ENCODE measurements at places on chromosomes 4 and X. TPM values are rescaled to one million over a fixed set of nuclear protein-coding genes. Genes with fewer than 3 reads are reported as not detected.

- DNase-seq, result no peak
Observed at GRCh38 chr4:147777456-147778091, 45.7 kb downstream of the ARHGAP10 start.

- no peak for DNase-seq
Observed at GRCh38 chr4:41556526-41556925, 18.6 kb downstream of the LIMCH1 start.

- DNase-seq, result no peak
Observed at GRCh38 chr4:55865228-55865806, 11.9 kb downstream of the EXOC1 start.

DNA sequence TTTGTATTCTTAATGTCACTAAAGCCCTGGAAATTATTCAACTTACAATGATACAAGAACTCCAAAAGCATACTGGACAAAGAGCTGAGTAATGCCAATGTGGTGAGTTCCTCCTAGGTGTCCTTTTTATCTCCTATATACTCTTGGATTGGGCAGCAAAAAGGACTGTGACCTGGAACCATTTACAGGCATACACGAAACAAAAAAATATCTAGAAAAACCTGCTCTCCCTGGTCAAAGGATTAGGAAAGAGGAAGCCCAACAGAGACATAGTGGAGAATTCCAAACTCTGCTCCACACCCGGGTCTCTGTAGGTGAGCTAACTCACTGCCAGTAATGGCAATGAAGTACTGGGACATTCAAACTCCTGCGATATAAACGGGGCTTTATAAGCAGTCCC, 25.3 kb downstream of the SULT1B1 start:
- DNase-seq, result no peak

GRCh38 chr4:18754180-18754579, 732.6 kb upstream of the LCORL start:
- DNase-seq, result no peak

DNA sequence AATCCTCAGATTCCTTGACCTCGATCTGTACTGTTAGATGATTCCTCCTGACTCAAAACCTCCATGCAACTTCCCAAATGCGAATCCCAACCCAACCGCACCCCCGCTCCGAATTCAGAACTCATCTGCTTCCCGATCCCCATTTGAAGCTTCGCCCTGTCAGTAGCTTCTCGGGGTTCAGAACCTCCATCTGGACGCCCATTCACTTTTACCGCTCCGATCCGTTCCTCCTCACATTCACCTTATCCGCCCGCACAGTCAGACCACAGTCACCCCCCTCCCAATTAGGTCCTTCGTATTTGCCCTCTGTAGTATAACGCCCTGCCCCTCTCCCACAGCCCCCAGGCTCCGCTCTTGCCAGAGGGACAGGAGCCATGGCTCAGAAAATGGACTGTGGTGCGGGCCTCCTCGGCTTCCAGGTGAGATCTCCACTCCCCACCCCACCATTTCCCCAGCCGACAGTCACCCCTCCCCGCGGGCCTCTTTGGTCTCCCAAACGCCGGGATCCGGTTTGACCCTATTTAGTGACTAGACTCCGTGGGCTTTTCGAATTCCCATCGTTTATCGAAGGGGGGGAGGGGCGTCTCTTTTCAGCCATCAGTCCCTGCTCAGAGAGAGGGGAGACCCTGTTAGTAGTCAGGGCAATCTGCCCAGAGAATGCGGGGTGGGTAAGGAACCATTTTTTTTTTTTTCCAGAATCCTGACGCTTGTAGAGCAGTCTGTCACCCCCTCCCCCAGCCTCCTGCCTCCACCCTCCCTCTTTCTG, 691 bp downstream of the MAGED1 start:
- no peak for DNase-seq

PPID gene
- 21.8 TPM for total RNA-seq

- no peak for DNase-seq
Observed at GRCh38 chrX:45781901-45782553, 581.4 kb upstream of the DIPK2B start.

DNA sequence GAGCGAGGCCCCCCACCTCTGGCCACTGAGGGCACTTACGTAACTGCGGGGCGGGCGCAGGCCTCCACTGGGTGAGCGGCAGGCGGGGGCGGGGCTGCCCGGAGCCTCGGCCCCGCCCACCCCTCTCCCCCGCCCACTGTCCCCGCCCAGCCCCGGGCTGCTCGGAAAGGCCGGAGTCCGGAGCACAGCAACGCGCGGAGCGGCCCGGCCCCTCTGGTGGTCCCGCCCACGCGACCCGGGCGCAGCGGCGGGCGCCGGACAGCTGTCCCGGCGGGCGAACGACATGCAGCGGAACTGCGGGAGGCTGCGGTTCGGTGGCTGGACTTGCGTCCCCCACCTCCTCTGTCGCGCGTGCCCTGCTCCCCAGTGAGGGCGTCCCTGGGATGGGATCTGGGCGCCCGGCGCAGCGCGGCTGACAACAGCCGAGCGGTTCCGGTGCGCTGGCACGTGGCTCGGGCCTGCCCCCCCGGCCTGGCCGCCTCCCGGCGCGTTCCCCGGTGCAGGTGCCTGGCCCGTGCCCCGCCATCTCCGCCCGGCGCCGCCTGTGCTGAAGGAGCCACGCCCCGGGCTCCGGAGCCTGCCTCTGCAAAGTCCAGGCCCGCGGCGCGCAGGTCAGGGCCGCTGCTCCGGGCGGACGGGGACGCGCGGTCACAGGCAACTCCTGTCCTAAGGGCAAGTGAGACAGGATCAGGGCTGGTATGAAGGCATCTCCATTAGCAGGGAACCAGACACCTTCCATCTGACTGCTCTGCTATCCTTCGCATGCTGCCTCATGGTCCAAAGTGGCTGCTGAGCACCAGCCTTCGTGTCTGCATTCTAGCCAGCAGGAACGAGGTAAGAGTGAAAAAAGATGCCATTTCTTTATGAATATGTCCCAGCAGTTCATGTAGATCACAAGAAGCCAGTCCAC, 21.8 kb upstream of the JAKMIP1 start:
- DNase-seq, result no peak

DNA sequence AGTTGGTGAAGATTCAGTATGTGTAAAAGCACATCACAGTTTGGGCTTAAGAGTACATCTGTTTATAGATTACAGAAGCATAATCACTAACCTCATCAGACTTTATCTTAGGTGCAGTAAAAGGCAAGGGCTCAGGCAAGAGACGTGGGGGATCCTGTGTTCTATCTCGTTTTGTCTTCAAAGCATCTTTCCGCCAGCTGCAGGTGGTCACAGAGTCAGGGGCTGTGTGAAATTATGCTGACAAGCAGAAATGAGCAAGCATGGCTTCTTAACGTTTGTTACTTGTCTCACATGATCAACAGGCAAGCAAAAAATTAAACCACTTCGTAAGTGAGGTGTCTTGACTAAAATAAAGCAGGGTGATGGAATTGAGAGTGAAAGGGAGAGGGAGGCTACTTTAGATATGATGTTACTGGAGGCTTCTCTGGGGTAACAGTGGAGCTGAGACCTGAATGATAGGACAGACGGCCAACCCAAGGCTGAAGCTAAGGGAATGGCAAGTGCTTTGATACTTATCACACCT, 1.4 kb upstream of the TEC start:
- no peak for DNase-seq

DNA sequence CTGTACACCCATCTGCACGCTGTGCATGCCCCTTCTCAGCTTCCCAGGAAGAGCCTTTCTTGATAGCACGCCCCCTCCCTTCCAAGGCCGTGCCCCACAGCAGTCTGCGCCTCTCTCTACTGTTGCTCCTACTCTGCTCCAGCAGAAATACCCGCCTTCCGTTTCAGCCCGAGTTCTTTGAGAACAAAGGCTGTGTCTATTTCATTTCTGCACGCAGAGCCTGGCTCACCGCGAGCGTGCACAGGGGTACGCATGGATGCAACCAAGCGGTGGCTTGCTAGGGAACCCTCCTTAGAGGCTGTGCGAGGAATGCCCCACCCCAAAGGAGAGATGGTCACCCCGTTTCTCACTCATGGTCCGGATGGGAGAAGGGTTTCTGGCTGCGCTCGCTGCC, 485 bp downstream of the AADAT start:
- DNase-seq, result no peak

KLHL13 gene
- total RNA-seq, result 15.5 TPM

- no peak for DNase-seq
Observed at GRCh38 chrX:78327370-78328086, at the start of gene CYSLTR1. Gene CYSLTR1 (minus strand): TSS chrX:78327611. CDS start chrX:78273746, 53,865 bp downstream.

MAP3K15 gene
- 0.13 TPM for total RNA-seq

DNA sequence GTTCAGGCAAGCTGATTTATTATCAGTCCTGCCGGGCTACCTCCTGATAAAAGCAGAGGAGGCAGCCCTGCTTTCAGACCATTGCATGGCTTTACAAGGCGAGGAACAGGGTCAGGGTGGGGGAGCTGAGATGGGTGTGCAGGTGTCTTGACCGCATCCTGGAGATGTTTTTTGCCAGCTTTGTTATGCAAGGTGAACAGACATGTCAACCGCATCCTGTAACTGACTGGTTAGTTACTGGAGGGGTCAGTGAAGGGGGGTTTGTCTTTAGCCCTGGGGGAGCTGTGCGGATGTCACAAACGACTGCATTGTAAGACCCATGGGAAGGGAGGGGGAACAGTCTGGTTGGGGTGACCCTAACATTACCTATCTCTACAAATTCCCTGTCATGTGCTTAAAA, 10.0 kb downstream of the ADAM29 start:
- DNase-seq, result no peak

- DNase-seq, result no peak
Observed at GRCh38 chr4:15035159-15035558, 32.9 kb downstream of the CPEB2 start.

DNA sequence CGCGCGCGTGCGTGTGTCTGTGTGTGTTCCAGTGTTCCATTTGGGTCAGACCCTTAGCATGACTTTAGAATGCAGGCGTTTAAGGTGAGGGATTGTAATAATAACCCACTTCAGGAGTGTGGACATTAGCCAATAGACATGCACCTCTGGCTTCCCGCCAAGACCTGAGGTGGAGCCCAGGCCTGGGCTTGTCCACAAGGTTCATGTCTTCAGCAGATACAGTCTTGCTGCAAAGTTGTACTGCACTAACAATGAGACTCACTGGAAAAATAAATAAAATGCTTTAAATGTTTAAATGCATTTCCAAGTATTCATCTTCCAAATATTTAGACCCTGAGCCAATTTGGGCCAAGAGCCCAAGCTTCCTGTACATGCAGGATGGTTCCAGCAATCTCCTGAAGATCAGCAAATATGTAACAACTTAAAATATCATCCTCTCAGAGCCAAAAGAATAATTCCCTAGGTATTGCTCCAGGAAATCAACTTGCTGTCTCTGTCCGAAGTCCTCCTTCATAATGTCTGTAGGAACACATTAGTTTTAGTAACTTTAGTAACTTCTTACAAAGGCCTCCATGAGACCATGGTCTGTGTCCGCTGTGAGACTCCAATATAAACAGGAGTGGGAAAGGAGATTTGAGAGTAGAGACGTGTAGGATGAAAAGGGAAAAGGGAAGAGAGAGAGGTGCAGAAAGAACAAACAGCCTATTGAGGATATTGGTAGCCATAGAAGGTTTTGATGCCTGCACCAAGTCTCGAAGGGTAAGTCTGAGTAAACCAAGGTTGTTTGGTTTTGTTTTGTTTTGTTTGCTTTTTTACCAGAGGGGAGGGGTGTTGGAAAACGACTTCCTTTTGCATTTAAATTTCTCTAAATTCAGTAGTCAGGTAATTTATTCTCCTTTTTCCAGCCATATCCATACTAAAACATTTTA, 98.5 kb upstream of the KLF3 start:
- no peak for DNase-seq

DNA sequence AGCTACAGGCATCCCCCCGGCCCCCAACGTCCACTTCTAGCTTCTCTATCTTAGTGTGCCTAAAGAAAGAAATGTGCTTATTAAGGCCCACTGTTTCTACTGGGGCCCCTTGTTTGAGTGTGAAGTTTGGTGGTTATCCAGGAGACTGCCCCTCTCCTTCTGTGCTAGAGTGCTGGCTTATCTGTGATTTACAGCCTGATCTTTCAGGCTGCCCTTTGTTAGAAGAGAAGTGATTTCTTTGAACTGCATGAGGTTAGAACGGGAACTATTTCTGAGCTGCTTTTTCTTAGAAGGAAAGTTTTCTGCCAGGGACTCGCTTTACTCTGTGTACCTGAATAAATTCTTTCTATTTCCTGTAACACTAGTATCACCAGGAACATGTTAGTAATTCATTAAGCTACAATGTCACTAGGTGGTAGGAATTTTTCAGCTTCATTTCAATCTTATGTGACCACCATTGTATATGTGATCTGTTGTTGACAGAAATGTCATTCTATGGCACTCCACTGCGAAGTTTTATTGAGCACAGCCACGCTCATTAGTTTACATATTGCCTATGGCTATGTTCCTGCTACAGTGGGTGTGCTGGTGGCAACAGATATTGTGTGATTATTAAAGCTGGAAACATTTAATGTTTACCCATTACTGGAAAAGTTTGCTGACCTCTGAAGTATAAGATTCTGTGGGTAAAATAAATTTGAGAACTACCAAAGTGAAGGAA, 193.8 kb upstream of the CXorf51B start:
- DNase-seq, result no peak

DNA sequence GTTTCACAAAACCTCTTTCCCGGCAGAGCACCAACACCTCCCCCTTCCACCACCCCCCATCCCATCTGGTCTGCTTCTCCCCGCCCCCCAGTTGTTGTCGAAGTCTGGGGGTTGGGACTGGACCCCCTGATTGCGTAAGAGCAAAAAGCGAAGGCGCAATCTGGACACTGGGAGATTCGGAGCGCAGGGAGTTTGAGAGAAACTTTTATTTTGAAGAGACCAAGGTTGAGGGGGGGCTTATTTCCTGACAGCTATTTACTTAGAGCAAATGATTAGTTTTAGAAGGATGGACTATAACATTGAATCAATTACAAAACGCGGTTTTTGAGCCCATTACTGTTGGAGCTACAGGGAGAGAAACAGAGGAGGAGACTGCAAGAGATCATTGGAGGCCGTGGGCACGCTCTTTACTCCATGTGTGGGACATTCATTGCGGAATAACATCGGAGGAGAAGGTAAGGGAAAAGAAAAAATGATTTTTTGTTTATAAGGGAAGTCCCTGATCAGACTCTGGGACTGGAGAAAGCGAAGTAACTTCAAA, at the start of gene PDGFRA:
TSS of gene PDGFRA (plus strand) at position 333 of the 541 bp plus-strand sequence. CDS start 29,476 bp downstream, outside the sequence.
- DNase-seq, result no peak

DNA sequence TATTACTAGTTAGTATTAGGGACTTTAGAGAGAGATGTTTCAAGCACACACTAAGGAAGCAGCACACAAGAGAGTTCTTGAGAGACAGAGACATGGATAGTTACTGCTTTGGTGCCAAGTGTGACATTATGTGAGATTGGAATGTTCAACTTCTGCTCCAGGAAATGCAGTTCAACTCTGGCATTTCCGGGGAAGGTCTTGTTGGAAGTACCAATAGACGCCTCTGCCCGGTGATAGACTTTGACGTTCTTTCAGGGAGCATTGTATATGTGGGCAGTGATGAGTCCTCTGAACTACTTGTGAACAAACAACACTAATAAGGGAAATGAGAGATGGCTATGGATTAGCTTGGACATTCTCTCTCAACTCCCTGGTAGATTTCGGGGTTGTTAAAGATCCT, 638.1 kb upstream of the BOD1L1 start:
- peak; percentile 0 for DNase-seq

GRCh38 chr4:150130933-150131332, 52.7 kb downstream of the DCLK2 start:
- DNase-seq, result no peak

Measured in pulmonary artery endothelial cell (primary cell).